ENCODE measurements at places on chromosomes 4 and X. TPM values are rescaled to one million over a fixed set of nuclear protein-coding genes. Genes with fewer than 3 reads are reported as not detected.

GRCh38 chr4:177902386-177902785, 460.1 kb upstream of the AGA start:
- no peaks in the 10 kb centered on the region for H3K27me3 ChIP-seq
- H3K4me1 ChIP-seq: no peaks in the 10 kb centered on the region
- no peak overlapping the region for H3K4me3 ChIP-seq

- H3K36me3 ChIP-seq: no peaks in the 10 kb centered on the region
- H3K27me3 ChIP-seq: no peaks in the 10 kb centered on the region
- no peak for DNase-seq
- no peaks in the 10 kb centered on the region for H3K4me1 ChIP-seq
- no peak overlapping the region for H3K27ac ChIP-seq
Measured at GRCh38 chr4:138405934-138406567, 163.9 kb upstream of the SLC7A11 start.

DNA sequence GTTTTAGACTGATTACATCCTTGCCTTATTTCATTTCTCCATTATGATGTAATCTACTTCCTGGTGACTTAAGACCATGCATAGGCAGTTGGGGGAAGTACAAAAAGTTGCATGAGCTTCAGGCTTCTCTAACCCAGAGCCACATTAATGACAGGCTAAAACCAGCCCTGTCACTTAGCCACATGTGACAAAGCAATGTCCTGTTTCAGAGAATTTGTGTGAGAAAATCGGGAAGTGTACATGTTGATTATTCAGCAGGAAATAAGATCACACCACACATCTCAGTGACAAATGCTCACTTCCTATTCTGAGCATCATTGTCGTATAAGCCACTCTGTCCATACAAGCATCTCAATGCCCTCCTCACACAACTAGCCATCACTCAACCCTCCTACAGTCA, 98.5 kb upstream of the MAGEB16 start:
- H3K36me3 ChIP-seq: no peaks in the 10 kb centered on the region
- no peak overlapping the region for H3K27ac ChIP-seq
- no peak for DNase-seq
- H3K4me1 ChIP-seq: no peaks in the 10 kb centered on the region
- peaks cover 3% of the 10 kb centered on the region for H3K27me3 ChIP-seq
- no peak overlapping the region for H3K4me3 ChIP-seq

Gene CRMP1
- 2.1 TPM for total RNA-seq

GRCh38 chr4:82217986-82218715, 155.6 kb downstream of the HNRNPD start:
- H3K4me1 ChIP-seq: no peaks in the 10 kb centered on the region
- no peak overlapping the region for H3K27ac ChIP-seq
- H3K36me3 ChIP-seq: no peaks in the 10 kb centered on the region
- H3K4me3 ChIP-seq: no peak overlapping the region

DNA sequence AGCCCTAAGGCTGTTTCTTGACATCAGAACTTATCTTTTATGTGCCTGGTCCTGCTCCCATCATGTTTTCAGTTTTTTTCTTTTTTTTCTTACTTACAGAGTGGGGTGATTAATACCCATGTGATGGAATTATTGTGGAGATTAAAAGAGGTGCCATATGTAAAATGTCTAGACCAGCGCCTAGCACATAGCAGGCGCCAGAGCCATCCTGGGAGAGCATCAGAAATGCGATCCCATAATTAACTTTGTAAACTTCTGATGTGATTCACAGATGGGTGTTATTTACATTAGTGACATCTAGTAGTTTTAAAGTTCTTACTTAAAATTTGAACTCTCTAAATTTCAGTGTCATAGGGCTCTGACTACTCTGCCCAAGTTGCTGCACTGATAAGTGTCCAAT, 66.2 kb upstream of the PGRMC2 start:
- no peaks in the 10 kb centered on the region for H3K27me3 ChIP-seq
- H3K4me1 ChIP-seq: peaks cover 19% of the 10 kb centered on the region
- no peak overlapping the region for H3K4me3 ChIP-seq
